ENCODE measurements at places on chromosomes 16 and 17.

DNA sequence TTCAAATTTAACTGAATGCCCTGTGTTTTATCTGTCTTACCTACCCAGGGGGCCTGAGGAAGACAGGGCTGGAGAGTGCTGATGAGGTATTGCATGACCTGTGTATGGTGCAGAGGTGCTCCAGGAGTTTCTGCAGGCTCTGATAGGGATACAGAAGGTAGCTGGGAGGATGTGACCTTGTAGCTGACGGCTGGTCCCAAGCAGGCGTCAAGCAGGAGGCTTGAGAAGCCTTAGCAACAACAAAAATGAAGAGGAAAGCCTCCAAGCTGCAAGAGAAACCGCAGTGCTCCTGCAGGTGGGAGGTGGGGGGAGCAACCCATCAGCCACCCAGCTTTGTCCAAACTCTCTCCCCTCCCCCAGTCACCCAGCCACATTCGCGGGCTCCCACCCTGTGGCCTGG, 40.4 kb downstream of the LAT start:
- no peak for DNase-seq

GRCh38 chr17:50607522-50608175, 27.0 kb upstream of the ABCC3 start:
- DNase-seq = no peak

GRCh38 chr16:20383106-20384029, 21.2 kb downstream of the PDILT start:
- DNase-seq = peak; percentile 66

DNA sequence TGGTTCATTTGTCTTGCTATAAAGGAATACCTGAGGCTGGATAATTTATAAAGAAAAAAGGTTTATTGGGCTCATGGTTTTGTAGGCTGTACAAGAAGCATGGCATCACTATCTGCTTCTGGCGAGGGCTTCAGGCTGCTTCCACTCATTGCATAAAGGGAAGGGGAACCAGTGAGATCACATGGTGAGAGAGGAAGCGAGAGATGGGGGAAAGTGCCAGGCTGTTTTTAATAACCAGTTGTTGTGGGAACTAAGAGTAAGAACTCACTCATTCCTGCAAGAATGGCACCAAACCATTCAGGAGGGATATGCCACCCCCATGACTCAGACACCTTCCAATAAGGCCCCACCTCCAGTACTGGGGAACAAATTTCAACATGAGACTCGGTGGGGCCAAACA, 24.3 kb downstream of the SPECC1 start:
- DNase-seq = no peak

- DNase-seq = no peak
Observed at GRCh38 chr17:69696650-69697049, 282.2 kb downstream of the MAP2K6 start.
